ENCODE measurements at places on chromosomes 6 and 20.

DNA sequence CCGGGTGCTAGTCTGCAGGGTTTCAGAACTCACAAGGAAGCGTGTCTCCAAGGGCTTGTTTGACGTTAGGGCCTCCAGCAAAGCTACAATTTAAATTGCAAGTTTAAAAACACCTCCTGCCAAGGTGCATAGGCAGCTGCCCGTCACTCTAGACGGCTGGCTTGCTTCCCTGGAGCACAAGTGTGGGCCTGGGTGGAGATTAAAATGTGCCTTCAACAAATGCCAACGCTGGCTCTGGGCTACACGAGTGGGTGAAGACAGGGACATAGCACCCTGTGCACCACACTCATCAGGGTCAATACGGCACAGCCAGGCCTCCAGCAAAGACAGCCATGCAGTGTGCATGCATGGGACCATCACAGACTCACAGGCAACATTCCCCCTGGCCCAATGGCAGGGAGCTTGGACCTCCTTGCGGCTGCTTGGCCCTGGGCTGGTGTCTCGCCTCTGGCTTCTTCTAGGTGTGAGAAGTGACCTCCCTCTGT lies 48.4 kb upstream of the FRMD1 start:
- peak; percentile 54 for DNase-seq

DNA sequence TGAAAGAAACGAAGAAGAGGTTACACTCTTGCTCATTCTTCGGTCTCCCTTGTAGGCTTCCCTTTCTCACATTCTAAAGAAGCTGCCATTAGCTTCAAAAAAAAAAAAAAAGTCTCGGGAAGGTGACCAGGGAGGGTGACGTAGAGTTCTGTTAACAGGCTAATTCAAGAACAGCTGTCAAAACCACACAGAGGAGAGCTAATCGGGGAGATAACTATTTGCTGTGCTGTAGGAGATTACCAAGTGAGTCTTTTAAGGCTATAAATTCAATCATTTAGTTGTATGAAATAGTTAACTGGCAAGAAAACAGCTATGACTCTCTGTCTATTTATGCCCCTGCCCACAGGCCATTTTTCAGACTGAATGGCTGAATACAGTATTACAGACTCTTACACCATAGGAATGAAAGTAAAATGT lies 256.8 kb downstream of the SYNE1 start:
- DNase-seq, result no peak

- DNase-seq, result no peak
Measured at GRCh38 chr6:100808638-100809275, 72.4 kb downstream of the ASCC3 start.

DNA sequence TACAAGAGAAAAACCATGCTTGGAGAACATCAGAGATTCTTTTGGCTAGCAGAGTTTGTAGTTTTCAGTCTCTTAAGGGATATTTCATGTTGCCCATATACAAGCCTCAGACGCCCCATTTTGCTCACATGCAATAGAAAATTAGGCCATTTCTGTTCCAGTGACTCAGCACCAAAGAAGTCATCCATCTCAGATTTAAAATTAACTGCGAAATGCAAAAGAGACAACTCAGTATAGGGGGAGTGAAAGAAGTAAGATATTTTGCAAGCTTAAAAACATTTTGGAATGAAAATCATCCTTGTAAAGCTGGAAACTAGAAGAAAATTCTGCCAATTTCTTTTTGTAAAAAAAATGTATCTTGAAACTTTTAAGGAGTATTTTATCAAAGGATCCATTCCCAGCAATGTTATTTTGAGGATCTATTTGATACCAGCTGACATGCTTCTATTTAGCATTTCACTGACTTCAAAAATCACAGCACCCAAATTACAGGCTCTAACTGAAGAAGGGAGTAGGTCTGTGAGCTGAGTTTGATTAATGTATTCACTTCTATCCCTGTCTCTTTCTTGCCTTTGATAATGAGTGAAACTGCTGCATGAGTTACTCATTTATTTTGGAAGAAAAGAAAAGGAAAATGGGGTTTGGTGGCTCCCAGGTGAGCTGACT lies 223.7 kb upstream of the SULF2 start:
- DNase-seq, result no peak

DNA sequence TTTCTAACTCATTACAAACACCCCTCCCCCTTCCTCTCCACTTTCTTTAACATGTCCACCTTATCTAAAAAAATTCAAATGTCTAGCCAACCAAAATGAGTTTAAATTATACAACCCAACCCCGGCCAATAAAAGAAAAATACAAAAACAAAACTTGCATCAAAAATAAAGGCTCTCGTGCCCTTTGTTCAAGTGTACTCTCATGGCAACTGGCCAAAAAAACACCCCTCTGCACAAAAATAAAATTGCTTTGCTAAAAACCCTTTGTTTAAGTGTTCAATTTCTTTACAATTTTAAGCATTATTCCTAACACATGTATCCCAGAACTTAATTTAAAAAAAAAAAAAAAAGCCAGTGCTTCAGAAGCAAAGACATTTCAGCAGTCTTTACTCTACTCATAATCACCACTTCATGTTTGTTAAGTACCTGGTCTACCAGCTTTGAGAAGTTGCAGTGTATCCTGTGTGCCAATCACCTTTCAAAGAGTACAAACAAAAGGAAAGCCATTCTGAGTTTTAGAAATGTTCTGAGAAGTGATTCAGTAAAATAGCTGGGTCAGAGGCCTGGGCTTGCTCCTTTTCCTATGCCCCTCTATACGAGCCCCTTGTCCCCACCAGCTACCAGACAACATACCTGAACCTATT lies 87.5 kb downstream of the MDN1 start:
- DNase-seq, result no peak

- DNase-seq, result no peak
Measured at GRCh38 chr6:163732479-163732878, 318.0 kb downstream of the QKI start.

DNA sequence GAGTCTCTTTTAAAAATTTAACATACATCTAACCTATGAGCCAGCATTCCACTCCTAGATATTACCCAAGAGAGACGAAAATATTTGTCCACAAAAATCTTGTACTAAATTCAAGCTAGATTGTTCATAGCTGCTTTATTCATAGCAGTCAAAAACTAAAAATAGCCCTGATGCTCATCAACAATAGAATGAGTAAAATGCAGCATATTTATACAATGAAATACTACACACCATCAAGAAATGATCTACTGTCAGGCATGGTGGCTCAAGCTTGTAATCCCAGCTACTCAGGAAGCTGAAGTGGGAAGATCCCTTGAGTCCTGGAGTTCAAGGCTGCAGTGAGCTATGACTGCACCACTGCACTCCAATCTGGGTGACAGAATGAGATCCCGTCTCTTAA lies 22.0 kb upstream of the SRC start:
- no peak for DNase-seq

GRCh38 chr6:129661536-129662405 lies 48.2 kb downstream of the ARHGAP18 start:
- no peak for DNase-seq

GRCh38 chr6:95866732-95867131 lies 149.0 kb upstream of the FUT9 start:
- DNase-seq, result no peak

- no peak for DNase-seq
Measured at GRCh38 chr6:1851681-1852456, 242.2 kb downstream of the FOXC1 start.

GRCh38 chr6:124470803-124471202 lies 491.4 kb upstream of the RNF217 start:
- DNase-seq, result no peak

- DNase-seq, result no peak
Measured at GRCh38 chr6:156789081-156789943, 12.1 kb downstream of the ARID1B start.

Measured in coronary artery (tissue), 2 donors.